NCI-H2107 (cell line): ENCODE measurements at places on chromosomes 7 and 10.

GRCh38 chr10:96511044-96511945 lies 2.4 kb downstream of the TLL2 start:
- no peak for DNase-seq

DNA sequence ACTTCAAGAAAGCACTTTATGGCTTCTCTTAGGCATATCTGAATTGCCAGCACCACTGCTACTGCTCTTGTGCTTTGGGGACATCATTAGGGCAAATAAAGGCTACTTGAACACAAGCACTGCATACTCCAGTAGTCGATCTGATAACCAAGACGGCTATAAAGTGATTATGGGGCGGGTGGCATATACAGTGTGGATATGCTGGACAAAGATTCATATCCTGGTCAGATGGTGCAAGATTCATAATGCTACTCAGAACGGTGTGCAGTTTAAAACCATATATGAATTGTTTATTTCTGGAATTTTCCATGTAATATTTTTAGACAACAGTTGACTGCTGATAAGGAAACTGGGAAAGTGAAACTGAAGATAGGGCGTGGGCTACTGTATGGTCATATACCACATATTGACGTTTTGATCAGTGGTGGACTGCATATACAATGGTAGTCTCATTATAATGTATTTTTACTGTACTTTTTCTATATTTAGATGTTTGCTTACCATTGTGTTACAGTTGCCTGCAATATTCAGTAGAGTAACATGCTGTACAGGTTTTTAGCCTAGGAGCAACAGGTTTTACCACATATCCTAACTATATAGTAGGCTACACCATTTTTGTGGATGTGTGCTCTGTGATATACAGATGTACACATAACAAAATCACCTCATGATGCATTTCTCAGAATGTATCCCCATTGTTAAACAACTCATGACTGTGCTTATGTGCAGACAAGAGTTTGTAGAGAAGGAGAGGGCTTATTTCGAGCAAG lies 15.2 kb downstream of the ANLN start:
- no peak for DNase-seq

- DNase-seq = no peak
Measured at GRCh38 chr7:5670183-5670935, 111.1 kb downstream of the RNF216 start.

GRCh38 chr7:141014125-141014523 lies 628 bp downstream of the MRPS33 start:
- no peak for DNase-seq

- no peak for DNase-seq
Measured at GRCh38 chr10:50629495-50630122, 5.9 kb upstream of the SGMS1 start.

DNA sequence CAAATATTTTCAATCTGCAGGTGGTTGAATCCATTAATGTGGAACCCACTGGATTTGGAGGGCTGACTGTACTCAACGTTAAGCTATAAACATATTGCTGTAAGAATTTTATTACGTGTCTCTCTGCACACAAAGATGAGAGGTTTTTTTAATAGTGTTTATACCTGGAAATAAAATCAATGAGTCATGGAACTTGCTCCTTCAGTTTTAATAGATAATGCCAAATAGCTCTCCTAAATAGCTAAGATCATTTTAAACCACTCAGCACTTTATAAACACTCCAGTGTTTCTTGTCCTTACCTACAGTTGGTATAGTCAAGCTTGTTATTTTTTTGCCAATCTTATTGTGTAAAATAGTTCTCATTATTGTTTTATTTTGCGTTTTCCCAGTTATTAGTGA lies 455.6 kb upstream of the FZD8 start:
- no peak for DNase-seq

DNA sequence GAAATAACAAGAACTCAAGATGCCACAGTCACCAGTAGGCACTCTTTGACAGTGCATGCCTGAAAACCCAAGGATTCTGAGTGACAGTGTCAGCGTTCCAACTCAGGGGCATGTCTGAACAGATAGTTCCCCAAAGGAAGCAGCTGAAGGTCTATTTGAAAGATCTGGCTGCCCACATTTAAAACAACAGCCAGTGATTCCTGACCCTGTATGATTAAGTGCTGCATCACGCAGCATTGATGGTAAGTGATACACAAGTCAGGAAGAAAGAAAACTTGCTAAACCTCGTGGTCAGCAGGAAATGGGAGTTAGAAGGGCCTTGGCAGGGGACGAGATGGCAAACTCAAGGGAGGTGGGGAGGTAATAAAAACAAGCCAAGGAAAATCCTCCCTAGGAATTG lies 1013.1 kb downstream of the TYW1 start:
- DNase-seq = no peak
